SW480 (cell line): ENCODE measurements at places on chromosomes 4 and X.
A peak's percentile ranks its signal among the peaks of the same experiment; 100 is the strongest.

- no peak for DNase-seq
Observed at GRCh38 chr4:122712782-122713181, 19.7 kb upstream of the BBS12 start.

DNA sequence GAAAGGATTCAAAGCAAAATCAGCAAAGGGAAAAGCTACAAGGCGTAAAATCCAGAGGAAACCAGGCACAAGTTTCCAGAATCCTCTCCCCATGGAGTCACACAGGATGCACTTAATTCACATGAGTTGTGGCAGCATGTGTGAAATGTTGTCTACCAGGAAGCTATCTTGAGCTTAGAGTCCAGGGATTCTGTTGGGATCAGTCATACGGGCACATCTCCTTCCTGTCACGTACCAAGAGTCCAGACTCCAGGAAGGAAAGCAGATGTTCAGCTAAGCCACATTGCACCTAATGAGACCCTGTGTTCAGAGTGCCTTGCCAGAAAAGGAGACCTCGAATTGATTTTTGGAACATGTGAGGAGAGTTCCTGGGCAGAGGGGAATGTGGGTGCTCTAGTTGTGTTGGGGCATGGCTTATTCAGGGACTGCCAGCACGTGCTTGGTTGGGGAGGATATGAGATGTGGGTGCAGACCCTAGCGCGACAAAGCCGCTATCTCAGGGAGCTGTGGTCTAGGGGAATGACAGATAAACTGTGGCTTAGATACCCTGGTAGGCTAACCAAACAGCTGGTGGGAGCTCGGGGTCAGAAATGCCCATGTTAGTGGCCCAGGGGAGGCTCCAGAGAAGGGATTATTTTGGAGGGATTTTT, 70.0 kb downstream of the EVC start:
- no peak for DNase-seq

- DNase-seq: no peak
Observed at GRCh38 chr4:127118681-127119080, 514.1 kb upstream of the INTU start.

DNA sequence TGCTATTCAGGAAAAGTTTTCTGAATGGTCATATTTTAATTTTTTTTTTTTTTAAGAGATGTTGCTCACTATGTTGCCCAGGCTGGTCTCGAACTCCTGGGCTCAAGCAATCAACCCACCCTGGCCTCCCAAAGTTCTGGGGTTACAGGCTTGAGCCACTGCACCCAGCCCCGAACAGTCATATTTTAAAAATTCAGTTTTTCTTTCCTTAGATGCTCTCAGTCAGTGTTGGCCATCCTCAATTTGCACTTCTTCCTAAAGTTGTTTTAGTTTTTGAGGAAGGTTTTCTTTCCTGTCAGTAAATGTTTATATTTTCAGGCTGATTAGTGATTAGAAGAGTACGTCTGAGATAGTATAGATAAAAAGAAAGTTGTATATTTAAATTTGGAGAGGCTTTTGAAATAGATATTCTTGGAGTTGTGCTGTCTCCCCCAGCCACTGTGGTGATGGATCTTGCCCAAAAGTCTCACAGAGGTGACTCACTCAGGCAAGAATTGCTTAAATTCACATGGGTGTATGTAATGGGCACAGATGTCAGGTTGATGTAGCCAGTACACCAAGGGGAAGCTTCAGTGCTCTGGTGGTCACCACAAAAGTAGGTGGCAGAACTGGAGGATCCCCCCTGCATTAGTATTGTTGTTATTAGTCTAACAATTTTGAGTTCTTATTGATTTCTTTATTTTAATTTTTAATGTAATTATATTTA, 72.2 kb upstream of the ELOVL6 start:
- no peak for DNase-seq

DNA sequence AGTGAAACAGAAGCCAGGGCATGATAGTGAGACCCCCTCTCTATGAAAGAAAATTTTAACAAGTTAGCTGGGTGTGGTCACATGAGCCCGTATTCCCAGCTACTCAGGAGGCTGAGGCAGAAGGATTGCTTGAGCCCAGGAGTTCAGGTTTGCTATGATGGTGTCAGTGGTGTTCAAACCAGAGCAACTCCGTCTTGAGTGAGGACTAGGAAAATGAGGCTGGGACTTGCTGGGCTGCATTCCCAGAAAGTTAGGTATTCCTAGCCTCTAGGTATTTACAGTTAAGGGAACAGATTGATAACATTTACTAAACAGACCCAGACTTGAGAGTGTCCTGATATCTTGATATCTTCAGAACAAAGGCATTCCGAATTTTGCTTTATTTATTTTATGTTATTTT, 37.0 kb upstream of the NOCT start:
- no peak for DNase-seq

- peak; percentile 16 for DNase-seq
Observed at GRCh38 chrX:8879750-8880149, 78.6 kb upstream of the FAM9A start.

DNA sequence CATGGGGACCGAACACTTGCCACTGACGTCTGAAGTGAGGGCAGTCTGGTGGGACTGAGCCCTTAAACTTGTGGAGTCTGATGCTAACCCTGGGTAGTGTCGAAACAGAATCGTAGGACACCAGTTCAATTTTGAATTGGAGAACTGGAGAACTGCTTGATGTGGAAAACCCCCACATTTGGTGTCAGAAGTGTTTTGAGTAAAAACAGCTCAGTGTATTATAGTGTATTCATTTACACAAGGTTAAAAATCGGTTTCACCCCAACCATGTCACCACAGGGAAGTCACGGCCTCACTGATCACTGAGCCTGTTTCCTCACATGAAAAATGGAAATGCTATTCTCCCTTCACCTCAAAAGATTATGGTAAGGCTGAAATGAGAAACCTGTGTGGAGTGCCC, 21.9 kb downstream of the PIN4 start:
- DNase-seq: no peak

GRCh38 chr4:81627590-81627989, 155.9 kb upstream of the RASGEF1B start:
- DNase-seq: no peak

DNA sequence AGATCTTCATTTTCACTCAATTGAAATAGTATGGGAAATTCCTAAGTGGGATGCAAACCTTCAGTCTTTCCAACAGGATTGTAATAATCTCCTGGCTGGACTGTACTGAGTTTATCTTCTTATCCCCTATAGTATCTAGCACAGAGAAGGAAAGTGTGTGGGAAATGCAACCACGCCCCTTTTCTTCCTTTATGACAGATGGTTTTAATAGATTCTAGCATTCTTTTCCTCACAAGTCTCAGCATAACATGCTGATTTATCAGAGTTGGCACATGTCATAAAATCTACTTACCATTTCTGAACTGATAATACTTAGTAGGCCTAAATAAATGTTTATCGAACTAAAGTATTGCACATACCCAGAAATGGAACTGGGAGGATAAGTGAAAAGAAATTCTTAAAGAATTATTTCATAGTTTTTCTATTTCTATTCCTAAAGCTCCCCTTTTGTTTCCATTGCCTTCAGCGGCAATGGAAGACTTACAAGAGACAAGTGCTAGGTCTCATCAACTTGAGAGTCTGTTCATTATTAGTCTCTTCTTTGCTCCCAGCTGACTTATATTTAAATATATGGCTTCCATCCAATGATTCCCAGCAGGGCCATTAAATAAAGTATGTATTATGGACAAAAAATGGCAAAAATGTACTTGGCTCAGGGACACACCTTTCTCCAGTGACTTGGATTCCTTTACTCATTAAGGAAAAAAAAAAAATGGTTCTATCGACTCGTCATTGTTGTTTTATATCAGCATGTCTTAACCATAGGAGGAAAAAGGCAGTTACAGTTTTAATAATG, 484.5 kb downstream of the IL1RAPL1 start:
- DNase-seq: no peak

DNA sequence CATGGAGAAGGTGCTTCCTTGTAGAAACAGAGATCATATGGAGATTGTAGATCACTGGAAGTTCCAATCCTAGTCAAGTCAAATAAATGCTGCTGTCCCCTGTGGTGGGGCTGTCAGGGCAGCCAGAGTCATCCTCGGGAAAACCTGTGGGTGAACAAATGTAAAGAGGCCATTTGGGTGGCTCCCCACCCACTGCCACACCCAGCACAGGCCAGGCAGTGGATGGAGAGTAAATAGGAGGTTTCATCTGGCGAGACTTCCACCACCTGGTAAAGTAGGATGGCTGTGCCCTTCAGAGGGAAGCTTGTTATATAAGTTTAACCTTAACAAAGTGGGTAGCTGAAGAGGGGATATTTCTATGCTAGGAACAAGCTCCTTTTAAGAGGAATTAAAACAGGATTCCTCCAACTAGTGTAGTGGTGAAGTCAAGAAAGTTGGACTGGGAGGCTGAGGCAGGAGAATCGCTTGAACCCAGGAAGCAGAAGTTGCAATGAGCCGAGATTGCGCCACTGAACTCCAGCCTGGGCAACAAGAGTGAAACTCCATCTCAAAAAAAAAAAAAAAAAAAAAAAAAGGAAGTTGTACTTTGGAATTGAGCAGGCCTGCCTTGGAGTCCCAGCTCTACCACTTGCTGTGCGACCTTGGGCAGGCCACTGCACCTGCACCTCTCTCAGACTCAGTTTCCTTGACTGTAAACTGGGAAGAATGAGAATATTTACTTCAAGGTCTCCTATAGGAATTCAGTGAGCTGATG, 273.7 kb downstream of the PTTG2 start:
- DNase-seq: no peak

GRCh38 chrX:68175562-68175961, 257.7 kb downstream of the OPHN1 start:
- DNase-seq: no peak

DNA sequence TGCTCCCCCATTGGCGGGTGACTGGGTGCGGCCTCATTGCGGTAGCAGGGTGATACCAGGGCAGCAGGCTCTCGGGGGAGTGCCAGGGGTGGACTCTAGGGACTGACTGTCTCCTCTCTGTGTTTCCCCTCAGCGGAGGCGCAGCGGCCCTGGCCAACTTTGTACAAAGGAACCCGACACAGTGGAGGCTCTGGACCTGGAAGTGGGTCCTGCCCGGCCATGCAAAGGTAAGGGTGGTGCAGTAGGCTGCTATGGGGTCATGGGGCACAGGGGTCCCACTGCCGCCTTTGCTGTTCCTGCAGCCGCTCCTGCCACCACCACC, 16.3 kb downstream of the SULT1B1 start:
- DNase-seq: no peak

DNA sequence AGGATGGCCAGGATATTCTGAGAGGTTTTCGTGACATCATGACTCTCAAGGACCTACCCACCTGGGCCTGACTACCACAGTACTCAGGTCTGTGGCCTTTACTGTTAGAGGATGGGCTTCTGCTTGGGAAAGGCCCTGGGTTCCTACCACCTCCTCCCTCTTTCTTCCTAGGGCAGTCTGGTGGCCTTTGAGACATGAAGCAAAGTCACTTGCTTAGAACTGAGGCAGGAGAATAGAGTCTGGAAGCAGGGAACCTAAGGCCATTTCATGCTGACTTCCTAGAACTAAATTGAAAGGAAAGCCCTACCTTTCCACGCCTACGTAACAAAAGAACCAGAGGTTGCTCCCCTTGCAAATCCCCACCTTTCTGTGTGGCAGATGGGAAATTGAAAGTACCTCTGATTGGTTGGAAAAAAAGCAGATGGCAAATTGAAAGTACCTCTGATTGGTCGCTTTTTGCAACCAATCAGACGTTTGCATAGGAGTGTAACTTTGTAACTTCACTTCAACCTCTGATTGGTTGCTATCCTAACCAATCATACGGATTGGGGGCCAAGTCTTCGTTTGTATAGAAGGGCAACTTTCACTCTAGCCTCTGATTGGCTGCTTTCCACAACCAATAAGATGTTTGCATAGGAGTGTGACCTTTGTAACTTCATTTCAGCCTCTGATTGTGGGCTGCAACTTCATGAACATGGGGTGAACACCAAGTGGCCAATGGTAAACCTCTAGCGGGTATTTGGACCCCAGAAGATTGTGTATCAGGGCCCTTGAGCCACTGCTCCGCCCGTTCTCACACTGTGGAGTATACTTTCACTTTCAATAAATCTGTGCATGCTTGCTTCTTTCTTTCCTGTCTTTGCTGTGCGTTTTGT, 9.9 kb upstream of the AKAP14 start:
- peak; percentile 51 for DNase-seq

- DNase-seq: no peak
Observed at GRCh38 chrX:23944234-23944633, 36.4 kb downstream of the CXorf58 start.

- peak; percentile 11 for DNase-seq
Observed at GRCh38 chr4:110518889-110519490, 43.0 kb downstream of the ENPEP start.

GRCh38 chrX:136608295-136608933, 39.5 kb upstream of the CD40LG start:
- peak; percentile 38 for DNase-seq

- DNase-seq: no peak
Observed at GRCh38 chrX:154040307-154040756, 20.6 kb upstream of the IRAK1 start.

DNA sequence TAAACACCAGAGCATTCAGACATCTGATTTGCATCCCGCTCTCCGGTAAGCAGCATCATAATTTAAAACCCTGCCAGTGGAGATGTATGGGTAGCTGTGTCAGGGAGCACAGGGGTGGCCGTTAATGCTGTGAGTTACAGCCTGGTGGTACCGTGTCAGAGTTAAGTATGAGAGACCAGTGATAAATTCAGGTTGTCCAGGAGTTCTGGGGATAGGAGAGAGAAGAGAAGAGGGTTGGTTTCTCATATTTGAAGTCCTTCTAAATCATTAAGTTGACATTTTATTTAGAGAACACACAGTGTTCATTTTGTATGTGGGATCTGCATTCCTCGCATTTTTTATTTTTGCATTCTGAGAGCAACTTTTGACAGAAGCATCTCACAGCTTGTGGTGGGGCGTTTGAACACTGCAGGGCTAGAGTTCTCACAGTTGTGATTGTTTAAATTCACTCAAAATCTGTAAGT, 157.6 kb downstream of the DCLK2 start:
- DNase-seq: no peak

- no peak for DNase-seq
Observed at GRCh38 chr4:73948990-73949706, 32.7 kb downstream of the PF4 start.

- no peak for DNase-seq
Observed at GRCh38 chr4:99219479-99219878, 433 bp upstream of the ADH6 start.

GRCh38 chr4:8874003-8874895, 2.6 kb upstream of the HMX1 start:
- DNase-seq: no peak

- DNase-seq: no peak
Observed at GRCh38 chr4:8194306-8195242, 4.5 kb upstream of the SH3TC1 start.
